ENCODE measurements at places on chromosomes 2 and 18.

DNA sequence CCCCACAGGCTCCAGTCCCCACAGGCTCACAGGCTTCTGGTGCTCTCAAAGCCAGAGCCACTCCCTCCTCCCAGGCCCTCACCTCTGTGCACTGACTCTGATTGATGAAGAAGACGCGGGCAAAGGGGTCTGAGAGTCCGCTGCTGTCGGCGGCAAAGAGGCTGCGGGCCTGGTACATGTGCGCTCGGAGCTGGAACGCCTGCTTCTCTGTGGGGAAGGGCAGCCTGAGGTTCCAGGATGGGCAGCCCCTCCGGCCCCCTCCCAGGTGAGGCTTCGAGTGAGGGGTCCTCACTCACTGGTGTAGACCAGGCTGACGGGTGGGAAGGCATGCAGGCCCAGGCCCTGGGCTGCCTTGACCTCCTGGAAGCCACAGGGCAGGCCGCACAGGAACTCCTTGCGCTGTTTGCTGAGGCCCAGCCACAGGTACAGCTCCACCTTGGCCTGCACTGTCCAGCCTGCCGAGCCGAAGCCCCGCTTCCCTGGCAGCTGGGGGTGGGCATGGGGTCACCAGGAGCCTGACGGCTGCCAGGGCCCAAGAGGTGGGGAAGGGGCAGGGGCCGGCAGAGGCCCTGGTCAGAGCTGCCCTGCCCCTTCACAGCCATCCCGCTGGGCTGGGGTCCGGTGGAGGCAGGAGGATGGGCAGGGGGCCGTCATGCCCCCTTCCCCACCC, 2.0 kb downstream of the OTOF start:
- DNase-seq, result no peak

GRCh38 chr2:157257312-157258252, at the start of gene GALNT5:
TSS of gene GALNT5 (plus strand) at chr2:157257705. CDS start at chr2:157258083, 378 bp downstream.
- no peak for DNase-seq

GRCh38 chr18:45775241-45775676, 50.2 kb upstream of the SIGLEC15 start:
- peak; percentile 62 for DNase-seq

GRCh38 chr2:176268976-176269318, 295 bp upstream of the MTX2 start:
- no peak for DNase-seq

DNA sequence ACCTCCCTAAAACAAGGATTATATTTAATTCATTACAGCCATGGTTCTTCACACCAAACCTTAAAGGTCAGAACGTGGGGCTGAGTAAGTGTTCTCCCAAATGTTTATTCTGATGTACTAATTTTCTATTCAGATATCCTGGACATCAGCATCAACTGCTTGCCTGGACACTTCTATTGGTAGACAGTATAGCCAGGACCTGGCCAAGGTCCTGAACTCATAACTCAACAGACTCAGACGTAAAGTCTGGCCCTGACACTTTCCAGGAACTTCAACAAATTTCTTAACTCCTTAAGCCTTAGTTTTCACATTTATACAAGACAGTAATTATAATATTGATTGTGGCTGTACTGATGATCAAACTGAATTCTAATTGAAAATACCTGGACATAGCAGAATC, 89.1 kb downstream of the AKAIN1 start:
- DNase-seq, result no peak

GRCh38 chr18:45336448-45336847, 278.8 kb upstream of the SLC14A2 start:
- DNase-seq, result no peak
